ENCODE measurements at places on chromosomes 5 and 9. TPM values are rescaled to one million over a fixed set of nuclear protein-coding genes. Genes with fewer than 3 reads are reported as not detected.

Gene HRH2
- 41.2 TPM for total RNA-seq

Gene DMRT2
- not detected for total RNA-seq

Gene SPATA31E1
- not detected for total RNA-seq

- DNase-seq, result no peak
Observed at GRCh38 chr5:74067748-74068541, 441.9 kb downstream of the ARHGEF28 start.

DNA sequence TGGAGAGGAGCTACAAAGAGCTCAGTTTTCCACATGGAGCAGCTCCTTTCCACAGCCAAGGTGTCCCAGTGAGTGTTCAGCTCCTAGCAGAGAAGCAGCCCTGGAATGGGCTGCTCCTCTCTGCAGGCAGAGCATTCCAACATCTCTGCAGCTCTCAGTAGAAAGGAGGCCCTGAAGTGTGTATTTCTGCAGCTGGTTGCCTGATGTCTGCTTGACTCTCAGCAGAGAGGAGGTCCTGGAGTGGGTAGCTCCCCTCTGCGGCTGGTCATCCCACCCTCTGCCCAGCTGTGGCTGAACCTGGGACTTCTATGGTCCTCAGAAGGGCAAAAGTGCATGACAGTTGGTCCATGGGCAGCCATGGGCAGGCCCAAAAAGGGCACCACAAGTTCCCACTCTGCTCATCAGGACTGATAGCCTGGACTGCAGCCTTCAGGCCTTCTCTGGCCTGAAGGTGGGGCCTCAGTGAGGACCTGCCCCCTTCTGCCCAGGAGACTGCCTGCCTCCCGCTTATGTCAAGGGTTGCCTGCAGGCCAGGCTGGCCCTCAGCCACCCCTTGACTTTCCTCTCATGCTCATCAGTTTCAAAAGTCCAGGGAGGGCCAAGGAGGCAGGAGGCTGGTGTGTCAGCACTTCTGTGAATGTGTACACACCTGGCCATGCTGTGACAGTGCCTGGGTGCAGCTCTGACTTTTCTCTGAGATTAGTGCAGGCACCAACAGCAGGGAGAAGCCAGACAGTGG is 605.9 kb upstream of the FAM174A start:
- DNase-seq, result no peak

DNA sequence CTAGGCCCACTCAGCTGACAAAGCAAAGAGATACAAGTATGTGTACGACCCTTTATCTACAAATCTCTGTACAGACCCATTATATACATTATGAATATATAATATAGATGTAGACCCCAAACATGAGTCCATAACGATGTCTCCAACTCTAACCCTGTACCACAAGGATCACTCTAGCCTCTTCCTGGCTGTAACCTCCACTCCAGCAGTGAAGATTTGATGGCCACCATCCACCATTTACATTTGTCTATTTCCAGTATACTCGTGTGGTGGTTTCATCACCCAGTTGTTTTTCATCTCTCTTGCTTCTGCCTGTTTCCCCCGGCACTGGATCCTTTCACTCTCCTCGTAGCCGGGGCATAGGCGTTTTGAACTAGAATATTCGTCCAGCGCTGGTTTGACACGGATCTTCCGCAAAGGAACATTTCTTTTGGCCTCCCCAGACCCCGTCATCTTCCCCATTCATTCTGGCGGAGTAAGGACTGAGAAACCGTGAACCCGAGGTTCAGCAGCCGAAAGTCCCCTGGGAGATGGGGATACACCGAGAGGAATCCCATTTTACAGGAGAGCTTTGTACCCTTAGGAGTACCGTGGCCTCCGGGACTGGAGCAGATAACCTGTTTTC is 828 bp upstream of the TRIO start:
- DNase-seq, result no peak

- DNase-seq, result no peak
Observed at GRCh38 chr9:92895812-92896436, 18.1 kb upstream of the ZNF484 start.

- no peak for DNase-seq
Observed at GRCh38 chr9:131876486-131876885, 136.6 kb upstream of the RAPGEF1 start.

DNA sequence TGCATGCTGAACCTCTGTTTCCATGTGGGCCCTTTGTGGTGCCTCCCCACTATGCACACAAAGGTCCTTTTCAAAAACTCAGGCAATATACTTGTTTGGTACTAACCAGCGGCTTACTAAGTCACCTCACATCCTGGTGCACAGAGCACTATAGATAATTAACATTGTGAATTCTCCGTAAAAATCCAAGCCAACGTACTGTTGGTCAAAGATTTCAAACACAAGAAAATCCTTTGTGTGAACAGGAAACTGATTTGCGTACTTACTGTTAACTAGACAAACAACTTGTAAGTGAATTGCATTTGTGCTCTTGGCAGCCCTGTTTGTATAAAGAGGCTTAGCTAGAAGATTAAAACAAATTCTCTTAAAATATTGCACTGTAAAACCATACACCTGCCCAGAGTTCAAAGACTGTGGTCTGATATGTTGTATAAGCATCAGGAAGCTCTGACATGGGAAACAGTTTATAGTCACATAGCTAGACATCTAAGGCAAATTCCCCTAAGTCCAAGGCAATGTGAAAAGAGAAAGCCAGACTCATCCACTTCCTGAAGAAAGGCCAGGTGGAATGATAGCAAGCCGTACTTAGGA is 125.0 kb upstream of the SLC12A2 start:
- no peak for DNase-seq

GRCh38 chr5:56413546-56413945 is 180.4 kb upstream of the ANKRD55 start:
- no peak for DNase-seq

GRCh38 chr5:142925795-142926194 is 155.6 kb downstream of the ARHGAP26 start:
- no peak for DNase-seq

DNA sequence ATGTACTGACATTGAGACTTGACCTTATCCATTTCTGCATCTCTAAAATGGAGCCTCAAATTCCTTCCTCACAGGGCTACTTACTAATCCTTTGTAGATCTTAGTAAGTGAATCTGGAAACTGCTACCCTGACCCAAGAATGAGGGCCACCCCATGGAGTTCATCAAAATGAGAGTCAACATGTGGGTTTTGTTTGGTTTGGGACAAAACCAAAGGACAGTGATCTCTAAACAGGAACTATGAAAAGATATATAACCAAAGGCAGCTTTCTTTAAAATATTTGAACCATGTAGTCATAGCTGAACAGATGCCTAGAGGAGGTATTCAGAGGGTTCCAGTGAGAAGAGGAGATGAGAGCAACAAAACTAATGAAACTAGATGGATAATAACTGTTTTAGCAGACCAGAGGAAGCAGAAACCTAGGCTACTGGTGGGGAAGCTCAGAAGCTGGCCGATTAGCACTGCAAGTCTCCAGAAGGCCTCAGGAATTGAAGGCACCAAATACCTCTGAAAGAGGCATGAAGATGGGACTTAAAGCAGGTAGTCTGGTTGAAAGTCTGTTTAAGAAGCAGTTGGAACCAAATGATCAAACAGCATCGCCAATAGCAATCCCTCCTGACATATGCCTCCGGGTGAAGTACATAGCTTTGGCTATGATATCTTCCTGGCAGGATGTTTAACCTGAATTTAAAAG is 45.8 kb downstream of the THOC3 start:
- DNase-seq, result no peak

- DNase-seq, result peak; percentile 63
Observed at GRCh38 chr9:38079461-38080031, 10.5 kb upstream of the SHB start.

- no peak for DNase-seq
Observed at GRCh38 chr5:31197183-31197582, 3.7 kb downstream of the CDH6 start.

- DNase-seq, result no peak
Observed at GRCh38 chr5:179716286-179716685, 16.3 kb upstream of the MAML1 start.

DNA sequence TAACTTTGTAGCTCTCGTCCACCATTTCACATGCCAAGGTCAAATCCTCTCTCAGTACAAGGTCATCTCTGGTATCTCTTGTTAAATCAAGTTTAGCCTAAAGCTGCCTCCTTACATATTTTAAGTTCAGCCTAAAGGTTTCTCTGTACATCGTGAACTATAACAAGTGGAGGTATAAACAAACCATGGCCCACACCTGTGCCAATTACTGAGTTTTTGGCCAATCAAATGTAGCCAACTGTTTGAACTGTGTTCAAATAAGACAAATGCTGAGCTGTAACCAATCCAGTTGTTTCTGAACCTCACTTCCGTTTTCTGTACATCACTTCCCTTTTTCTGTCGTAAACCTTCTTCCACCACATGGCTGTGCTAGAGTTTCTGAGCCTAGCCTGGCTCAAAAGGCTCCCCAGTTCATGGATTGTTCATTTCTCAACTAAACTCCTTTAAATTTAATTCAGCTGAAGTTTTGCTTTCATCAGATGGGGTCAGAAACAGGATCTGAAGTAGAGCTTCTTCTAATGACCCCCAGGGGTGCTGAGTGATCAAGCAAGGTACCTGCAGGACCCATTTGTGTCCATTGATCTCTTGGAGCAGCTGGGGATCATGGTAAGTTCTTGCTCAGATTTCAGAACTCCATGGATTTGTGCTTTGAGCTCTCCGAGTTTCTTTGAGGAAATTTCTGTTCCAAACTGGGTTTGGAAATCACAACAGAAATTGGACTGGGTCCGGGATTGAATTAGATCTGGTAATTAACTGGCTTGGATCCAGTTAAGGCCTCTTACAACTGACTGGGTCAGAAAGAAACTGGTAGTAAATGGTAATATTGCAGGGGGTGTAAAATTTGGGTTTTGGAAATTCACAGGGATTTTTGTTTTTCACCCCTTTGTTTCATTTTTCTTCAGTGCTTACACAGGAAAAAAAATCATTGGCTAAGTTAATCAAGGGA is 11.0 kb upstream of the NANS start:
- DNase-seq, result no peak

DNA sequence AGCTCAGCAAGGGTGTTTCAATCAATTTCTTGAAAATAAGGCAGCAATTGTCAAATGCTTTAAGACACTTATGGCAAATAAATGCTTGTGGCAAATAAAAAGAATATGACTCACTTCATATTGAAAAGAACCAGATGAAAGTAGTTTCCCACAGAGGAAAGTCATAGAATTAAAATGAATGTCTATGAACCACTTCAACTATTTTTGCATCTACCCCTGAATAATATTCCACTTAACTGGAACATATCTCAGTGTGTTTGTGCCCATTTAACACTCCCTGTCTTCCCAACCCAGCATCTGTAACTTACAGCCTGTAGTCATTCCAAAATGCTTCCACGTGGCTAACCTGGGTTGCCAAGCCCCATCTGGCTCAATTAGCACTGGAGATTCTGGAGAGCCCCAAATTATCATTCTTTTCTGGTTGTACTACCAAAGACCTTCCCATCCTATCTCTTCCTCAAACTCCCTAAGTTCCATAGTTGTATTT is 84.7 kb downstream of the FEM1C start:
- no peak for DNase-seq

DNA sequence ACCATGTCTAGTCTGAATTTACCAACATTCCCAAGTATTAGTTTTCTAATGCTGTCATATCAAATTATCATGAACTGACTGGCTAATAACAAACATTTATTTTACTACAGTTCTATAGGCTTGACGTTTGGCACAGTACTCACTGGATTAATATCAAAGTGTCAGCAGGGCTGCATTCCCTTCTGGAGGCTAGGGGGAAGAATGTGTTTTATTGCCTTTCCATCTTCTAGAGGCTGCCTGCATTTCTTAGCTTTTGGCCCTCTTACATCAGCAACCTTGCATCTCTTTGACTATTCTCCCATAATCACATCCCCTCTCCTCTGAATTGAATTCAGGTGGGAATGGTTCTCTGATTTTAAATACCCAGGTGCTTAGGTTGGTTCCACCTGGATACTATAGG is 84.7 kb downstream of the EDIL3 start:
- no peak for DNase-seq

DNA sequence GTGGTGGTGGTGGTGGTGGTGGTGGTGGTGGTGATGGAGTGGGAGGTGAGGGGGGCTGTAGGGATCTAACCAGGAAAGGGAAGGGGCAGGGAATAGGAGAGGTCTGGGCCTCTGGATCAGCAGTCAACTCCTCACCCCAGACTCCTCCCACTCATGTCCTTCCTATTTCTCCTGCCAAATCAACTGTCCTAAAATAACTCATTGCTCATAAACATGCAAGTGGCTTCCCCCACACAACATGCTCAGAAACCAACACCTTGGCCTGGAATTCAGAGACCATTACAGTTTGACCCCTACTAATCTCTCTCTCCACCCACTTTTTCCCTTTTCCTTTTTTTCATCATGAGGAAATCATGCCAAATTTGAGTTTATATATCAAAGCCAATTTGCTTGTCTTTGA is 8.4 kb upstream of the FSD1L start:
- no peak for DNase-seq

GRCh38 chr5:144422018-144422727 is 251.5 kb downstream of the KCTD16 start:
- no peak for DNase-seq

DNA sequence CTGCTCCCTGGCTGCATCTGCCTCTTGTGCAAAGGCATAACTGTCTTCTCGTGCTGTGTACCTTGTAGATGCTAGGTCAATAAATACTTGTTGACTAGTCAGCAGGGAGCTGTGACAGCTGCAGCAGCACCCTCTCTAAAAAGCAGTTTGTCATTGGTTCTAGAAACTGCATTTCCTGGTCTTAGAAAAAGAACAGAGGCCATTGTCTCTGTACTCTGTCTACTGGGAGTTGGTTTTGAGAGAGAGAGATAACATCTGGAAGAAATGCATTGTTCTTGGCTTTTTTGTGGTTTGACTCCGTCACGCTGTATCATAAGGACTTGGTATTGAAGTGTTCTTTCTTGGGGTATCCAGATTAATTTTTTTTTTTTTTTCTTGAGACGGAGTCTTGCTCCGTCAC is 32.3 kb downstream of the SH3GLB2 start:
- DNase-seq, result no peak

GRCh38 chr9:22103685-22104575 is 94.8 kb upstream of the CDKN2B start:
- DNase-seq, result no peak

DNA sequence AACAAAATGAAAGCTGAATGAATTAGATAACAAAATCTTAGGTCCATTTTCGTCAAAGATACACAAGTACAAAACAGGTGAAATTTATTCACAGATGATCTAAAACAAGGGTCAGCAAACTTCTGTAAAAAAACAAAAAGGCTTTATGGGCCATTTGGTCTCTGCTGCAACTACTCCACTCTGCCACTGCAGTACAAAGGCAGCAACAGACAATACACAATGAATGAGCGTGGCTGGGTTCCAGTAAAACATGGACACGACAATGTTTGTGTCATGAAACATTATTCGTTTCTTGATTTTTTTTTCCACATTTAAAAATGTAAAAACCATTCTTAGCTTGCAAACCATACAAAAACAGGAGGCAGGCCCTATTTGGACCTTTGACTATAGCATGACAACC is 71.9 kb downstream of the ECPAS start:
- DNase-seq, result no peak

- DNase-seq, result no peak
Observed at GRCh38 chr5:163347671-163348070, 89.7 kb upstream of the CCNG1 start.

GRCh38 chr5:55691265-55692105 is 20.6 kb downstream of the SLC38A9 start:
- DNase-seq, result no peak
